ENCODE measurements at places on chromosomes 6 and 20.

- DNase-seq = no peak
Measured at GRCh38 chr6:7047128-7047527, 60.6 kb upstream of the RREB1 start.

DNA sequence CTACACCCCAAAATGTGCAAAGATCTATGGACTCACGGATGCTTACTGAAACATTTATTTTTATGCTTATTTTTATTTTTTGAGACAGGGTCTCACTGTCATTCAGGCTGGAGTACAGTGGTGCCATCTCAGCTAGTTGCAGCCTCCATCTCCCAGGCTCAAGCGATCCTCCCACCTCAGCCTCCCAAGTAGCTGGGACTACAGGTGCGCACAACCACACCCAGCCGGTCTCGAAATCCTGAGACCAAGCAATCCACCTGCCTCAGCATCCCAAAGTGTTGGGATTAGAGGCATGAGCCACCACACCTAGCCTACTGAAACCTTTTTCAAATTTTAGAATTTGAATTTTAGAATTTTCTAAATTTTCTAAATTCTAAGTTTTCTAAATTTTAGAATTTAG is 50.8 kb upstream of the IPCEF1 start:
- DNase-seq = no peak

GRCh38 chr6:53930330-53930729 is 135.5 kb downstream of the LRRC1 start:
- no peak for DNase-seq

DNA sequence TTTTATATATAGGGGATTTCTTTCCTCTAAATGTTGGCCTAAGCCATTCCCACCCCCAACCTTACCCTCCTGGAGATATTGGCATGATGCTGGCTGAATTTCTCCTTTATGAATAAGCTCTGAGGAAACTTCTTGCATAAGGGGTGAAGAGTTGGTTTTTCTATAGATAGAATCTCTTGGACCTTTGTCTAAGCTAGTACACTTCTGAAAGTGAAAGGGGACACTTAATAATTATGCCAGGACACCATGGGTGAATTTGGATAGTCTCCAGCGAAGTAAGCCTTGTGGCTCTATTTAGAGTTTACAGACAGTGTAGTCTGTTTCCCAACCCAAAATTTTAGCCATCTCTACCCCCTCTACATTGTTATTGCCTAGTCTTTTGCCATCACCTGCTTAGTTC is 27.1 kb upstream of the FABP7 start:
- no peak for DNase-seq

GRCh38 chr6:111843347-111844147 is 29.7 kb downstream of the FYN start:
- DNase-seq = peak; percentile 43

DNA sequence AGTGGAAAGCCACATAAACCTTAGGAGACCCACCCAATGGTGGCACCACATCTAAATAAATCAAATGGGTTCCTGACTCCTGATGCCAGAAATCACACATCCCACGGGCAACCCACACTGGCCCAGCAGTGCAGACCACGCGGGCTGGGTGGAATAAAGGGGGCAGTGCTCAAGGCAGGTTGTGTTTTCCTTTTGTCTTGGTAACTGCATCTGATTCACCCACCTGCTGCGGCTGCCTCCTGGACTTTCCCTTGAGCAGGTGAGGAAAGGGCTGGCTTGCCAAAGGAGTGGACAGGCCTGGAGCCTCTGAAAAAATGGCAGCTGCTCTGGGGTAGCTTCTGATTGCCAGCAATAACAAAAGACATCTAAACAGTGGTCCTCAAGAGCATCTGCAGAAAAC is 119.5 kb upstream of the KCNK16 start:
- DNase-seq = no peak
